Fibroblast of lung (primary cell): ENCODE measurements at places on chromosomes 7 and 10. TPM values are rescaled to one million over a fixed set of nuclear protein-coding genes. Genes with fewer than 3 reads are reported as not detected.

The GPR37 gene
- 6.9 and 20.6 TPM in 2 replicates for total RNA-seq

The CREB5 gene
- total RNA-seq: 3.1 and 28.4 TPM in 2 replicates

The ACADSB gene
- total RNA-seq: 4.9 and 5.6 TPM in 2 replicates

The SPDYE6 gene
- not detected in 2 replicates for total RNA-seq

The C7orf33 gene
- total RNA-seq: not detected in 2 replicates

The UPP1 gene
- 9.0 and 11.7 TPM in 2 replicates for total RNA-seq

The CFAP43 gene
- under 0.01 and 0.26 TPM in 2 replicates for total RNA-seq

The AFAP1L2 gene
- 0.17 and 0.77 TPM in 2 replicates for total RNA-seq
